GM12864 (cell line): ENCODE measurements at places on chromosomes 16 and 17.

- no peak for DNase-seq
Observed at GRCh38 chr17:37138571-37139120, 189.9 kb downstream of the AATF start.

DNA sequence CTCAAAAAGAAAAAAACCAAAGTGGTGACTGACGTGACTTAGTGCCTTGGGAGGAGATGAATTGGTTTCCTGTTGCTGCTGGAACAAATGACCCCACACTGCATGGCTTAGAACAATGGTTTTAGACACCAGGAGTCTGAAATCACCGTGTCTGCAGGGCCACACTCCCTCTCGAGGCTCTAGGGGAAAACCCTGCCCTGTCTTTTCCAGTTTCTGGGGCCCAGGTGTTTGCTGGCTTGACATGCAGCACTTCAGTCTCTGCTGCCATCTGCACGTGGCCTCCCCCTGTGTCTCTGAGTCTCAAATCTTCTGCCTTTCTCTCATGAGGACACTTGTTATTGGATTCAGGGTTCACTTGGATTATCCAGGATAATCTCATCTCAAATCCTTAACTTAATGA lies 323.8 kb upstream of the TNRC6C start:
- peak; percentile 13 for DNase-seq

GRCh38 chr17:39742856-39743436 lies 5.2 kb downstream of the GRB7 start:
- DNase-seq = no peak

GRCh38 chr16:72220875-72221629 lies 49.1 kb upstream of the PMFBP1 start:
- DNase-seq = no peak
